Upper lobe of right lung (tissue), 1 donor: ENCODE measurements at places on chromosomes 1 and 21. TPM values are rescaled to one million over a fixed set of nuclear protein-coding genes. Genes with fewer than 3 reads are reported as not detected.

DNA sequence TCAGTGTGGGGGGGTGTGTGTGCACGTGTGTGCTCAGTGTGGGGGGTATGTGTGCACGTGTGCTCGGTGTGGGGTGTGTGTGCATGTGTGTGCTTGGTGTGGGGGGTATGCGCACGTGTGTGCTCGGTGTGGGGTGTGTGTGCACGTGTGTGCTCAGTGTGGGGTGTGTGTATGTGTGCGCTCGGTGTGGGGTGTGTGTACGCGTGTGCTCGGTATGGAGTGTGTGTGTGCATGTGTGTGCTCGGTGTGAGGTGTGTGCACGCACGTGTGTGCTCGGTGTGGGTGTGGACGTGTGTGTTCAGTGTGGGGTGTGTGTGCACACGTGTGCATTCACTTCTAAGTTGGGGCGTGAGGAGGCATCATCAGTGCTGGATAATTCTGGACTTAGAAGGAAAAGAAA, 77.9 kb downstream of the PRDM16 start:
- H3K4me3 ChIP-seq, result no peak overlapping the region
- H3K27me3 ChIP-seq, result no peaks in the 10 kb centered on the region
- H3K4me1 ChIP-seq, result no peaks in the 10 kb centered on the region

DNA sequence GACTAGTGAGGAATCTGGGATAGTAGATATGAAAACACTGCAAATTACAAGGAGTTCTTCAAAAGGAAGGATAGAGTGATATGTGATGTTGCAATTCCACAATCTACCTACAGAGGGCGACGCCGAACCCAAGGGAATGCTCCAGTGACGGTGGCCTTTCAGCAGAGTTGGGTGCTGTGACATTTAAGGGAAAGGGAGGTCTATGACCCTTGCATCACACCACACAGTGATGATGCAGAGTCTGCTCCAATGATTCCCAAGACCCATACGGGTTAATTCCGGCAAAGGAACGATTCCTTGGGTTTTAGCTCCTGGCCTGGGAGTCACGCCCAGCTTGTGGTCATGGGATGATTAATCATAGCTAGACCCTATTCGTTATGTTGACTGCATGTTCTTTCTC, 123.0 kb upstream of the IGSF21 start:
- peak; percentile 33 for DNase-seq
- peaks cover 21% of the 10 kb centered on the region for H3K27me3 ChIP-seq
- H3K4me1 ChIP-seq, result no peaks in the 10 kb centered on the region
- no peak overlapping the region for H3K4me3 ChIP-seq
- no peaks in the 10 kb centered on the region for H3K36me3 ChIP-seq

- H3K27ac ChIP-seq, result no peak within 1 kb of the TSS
- no peaks in the 10 kb centered on the region for H3K4me1 ChIP-seq
- no peaks in the 10 kb centered on the region for H3K36me3 ChIP-seq
Measured at GRCh38 chr1:170145770-170146676, at the start of gene NTMT2. NTMT2 (plus strand) TSS chr1:170145959; CDS start chr1:170146108, 149 bp downstream.

DNA sequence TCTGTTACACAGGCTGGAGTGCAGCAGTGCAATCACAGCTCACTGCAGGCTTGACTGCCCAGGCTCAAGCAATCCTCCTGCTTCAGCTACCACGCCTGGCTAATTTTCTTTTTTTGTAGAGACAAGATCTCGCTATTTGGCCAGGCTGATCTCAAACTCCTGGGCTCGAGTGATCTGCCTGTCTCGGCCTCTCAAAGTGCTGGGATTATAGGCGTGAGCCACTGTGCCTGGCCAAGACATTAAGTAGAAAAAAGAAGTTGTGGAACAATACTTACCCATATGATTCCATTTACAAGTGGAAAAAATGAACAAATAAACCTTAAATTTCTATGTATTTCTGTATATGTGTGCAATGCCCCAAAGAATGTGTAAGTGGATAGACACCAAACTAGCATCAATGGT, 30.3 kb upstream of the ID3 start:
- no peaks in the 10 kb centered on the region for H3K4me1 ChIP-seq
- DNase-seq, result no peak
- no peaks in the 10 kb centered on the region for H3K27me3 ChIP-seq
- no peak overlapping the region for H3K4me3 ChIP-seq
- H3K36me3 ChIP-seq, result no peaks in the 10 kb centered on the region

DNA sequence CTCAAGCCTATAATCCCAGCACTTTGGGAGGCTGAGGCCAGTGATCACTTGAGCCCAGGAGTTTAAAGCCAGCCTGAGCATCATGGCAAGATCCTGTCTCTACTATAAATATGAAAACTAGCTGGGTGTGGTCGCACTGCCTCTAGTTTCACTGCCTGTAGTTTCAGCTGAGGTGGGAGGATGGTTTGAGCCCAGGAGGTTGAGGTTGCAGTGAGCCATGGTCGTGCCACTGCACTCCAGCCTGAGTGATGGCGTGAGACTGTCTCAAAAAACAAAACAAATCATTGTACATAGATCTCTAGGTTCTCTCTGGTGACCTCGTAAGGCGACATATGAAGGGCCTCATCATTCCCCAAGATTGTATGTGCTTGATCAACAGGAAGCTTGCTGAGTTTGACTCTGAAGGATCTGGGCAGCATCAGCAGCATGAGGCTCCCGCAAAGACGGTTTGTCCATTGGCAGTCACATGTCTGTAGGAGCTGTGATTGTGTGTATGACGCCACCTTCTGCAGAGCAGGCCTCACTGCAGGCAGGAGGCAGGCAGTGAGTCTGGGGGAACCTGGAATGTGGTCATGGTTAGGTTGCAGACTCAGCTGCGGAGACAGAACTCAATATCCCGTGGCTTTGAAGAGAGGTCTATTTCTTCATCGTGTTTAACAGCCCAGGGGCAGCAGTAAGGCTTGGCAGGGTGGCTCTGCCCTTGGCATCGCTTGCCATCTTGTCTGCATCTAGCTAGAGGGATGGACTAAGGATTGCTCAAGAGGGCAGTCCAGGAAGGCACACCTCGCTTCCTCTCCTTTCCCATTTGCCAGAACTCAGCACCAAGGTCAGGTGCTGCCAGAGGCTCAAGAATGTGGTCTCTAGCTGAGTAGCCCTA, 14.0 kb downstream of the ATP5PO start:
- DNase-seq, result no peak
- no peaks in the 10 kb centered on the region for H3K4me1 ChIP-seq
- H3K4me3 ChIP-seq, result no peak overlapping the region
- H3K36me3 ChIP-seq, result peaks cover 72% of the 10 kb centered on the region
- H3K27ac ChIP-seq, result no peak overlapping the region

DNA sequence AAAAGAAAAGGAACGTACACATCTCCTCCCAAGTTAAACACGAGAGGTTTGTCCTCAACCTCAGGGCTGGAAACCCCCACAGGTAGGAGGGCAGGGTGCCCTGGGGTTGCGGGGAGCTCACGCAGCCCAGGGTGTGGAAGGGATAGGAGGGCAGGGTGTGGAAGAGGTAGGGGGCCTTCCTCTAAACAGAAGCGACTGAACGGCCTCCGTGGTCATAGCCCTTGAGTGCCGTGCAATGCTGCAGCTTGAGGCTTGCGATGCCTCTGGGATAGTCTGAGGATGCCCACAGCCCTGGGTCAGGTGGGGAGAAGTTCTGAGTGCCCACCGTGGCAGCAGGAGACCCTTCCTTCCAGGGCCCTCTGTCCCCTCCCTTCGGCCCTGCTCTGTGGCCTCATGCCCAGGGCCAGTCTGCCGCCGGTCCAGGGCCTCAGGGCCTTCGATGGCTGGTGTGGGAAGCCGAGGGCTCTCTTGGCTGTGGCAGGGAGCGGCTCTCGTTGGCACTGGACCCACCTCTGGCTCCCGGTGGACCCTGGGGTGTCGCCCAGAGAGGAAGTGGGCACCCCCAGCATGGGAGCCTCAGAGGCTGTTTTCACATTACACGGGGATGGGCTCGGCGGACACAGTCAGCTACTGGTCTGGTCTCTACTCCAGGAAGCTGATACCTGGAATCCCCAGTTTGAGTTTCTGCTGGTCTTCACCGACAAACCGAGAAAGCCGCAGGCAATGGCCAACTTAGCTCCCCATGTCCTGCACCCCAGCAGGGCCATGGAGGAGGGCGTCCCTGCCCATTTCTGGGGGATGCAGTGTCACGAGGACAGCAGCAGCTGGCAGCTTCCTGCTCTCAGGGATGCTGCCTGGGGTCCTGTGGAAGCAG, 6.4 kb upstream of the CDK11B start:
- H3K36me3 ChIP-seq, result peaks cover 43% of the 10 kb centered on the region
- no peak overlapping the region for H3K4me3 ChIP-seq
- no peak overlapping the region for H3K27ac ChIP-seq

DNA sequence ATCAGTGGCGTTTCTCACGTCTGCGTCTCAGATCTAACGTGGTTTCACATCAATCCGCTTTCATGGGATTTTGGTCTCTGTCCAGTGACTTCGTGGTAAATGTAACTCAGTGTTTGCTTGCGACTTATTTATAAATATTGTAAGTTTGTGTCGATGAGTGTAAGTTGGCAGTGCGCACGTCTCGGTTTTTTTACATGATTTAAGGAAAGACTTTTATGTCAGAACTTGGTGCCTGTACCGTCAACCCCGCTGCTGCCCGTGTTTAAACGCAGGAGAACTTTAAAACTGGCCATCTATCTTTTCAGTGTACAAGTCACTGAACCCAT, 1.5 kb downstream of the B3GALT6 start:
- H3K27ac ChIP-seq, result no peak overlapping the region
- H3K4me3 ChIP-seq, result no peak overlapping the region
- peaks cover 23% of the 10 kb centered on the region for H3K4me1 ChIP-seq
- no peak for DNase-seq

Gene TMCC2
- 4.8 TPM for total RNA-seq

- no peak overlapping the region for H3K4me3 ChIP-seq
- peaks cover 5% of the 10 kb centered on the region for H3K4me1 ChIP-seq
- no peak overlapping the region for H3K27ac ChIP-seq
Measured at GRCh38 chr1:116127848-116128540, 16.8 kb downstream of the MAB21L3 start.

DNA sequence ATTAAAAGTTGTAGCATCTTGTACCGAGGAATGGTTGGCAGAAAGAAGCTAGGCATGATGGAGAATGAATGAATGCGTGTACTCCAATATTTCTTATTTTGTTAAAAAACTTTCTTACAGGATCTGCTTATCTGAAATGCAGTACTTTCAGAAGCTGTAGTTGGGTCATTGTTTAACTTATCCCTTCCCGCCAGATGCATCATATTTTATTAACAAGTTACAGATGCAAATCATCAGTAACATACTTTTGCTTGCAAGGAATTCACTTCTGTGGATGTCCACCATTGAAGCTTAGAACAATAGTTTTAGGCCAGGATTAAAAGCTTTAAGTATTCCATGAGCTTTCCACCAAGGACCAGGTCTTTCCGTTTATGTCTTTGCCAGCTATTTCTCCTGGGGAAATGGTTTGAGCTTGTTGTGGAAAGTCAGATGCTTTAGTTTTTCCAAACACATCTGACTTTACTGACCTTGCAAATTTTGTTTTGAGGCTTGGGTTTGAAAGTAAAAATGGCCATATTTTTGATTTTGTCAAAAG, 65.4 kb downstream of the PATJ start:
- H3K36me3 ChIP-seq, result no peaks in the 10 kb centered on the region
- H3K27me3 ChIP-seq, result no peaks in the 10 kb centered on the region
- no peak overlapping the region for H3K27ac ChIP-seq
- H3K4me1 ChIP-seq, result no peaks in the 10 kb centered on the region
- no peak for DNase-seq
- no peak overlapping the region for H3K4me3 ChIP-seq

GRCh38 chr21:30942192-30942591, 60.8 kb upstream of the KRTAP11-1 start:
- DNase-seq, result no peak
- H3K4me3 ChIP-seq, result no peak overlapping the region
- no peaks in the 10 kb centered on the region for H3K4me1 ChIP-seq
- no peaks in the 10 kb centered on the region for H3K36me3 ChIP-seq
- H3K27me3 ChIP-seq, result no peaks in the 10 kb centered on the region
- no peak overlapping the region for H3K27ac ChIP-seq

- no peak overlapping the region for H3K27ac ChIP-seq
- DNase-seq, result no peak
- H3K27me3 ChIP-seq, result no peaks in the 10 kb centered on the region
- H3K4me3 ChIP-seq, result no peak overlapping the region
Measured at GRCh38 chr1:201429736-201430501, 8.4 kb upstream of the TNNI1 start.
